T-cell (primary cell): ENCODE measurements at places on chromosomes 1 and 21. TPM values are rescaled to one million over a fixed set of nuclear protein-coding genes. Genes with fewer than 3 reads are reported as not detected.
A peak's percentile ranks its signal among the peaks of the same experiment; 100 is the strongest.

- H3K4me1 ChIP-seq = no peaks in the 10 kb centered on the region
- H3K4me3 ChIP-seq = no peak overlapping the region
- peaks cover 3% of the 10 kb centered on the region for H3K27me3 ChIP-seq
- H3K27ac ChIP-seq = no peak overlapping the region
- no peaks in the 10 kb centered on the region for H3K36me3 ChIP-seq
These were observed 3.6 kb downstream of the CACNA1S start for GRCh38 chr1:201108614-201109013.

The RGS8 gene
- total RNA-seq = not detected

DNA sequence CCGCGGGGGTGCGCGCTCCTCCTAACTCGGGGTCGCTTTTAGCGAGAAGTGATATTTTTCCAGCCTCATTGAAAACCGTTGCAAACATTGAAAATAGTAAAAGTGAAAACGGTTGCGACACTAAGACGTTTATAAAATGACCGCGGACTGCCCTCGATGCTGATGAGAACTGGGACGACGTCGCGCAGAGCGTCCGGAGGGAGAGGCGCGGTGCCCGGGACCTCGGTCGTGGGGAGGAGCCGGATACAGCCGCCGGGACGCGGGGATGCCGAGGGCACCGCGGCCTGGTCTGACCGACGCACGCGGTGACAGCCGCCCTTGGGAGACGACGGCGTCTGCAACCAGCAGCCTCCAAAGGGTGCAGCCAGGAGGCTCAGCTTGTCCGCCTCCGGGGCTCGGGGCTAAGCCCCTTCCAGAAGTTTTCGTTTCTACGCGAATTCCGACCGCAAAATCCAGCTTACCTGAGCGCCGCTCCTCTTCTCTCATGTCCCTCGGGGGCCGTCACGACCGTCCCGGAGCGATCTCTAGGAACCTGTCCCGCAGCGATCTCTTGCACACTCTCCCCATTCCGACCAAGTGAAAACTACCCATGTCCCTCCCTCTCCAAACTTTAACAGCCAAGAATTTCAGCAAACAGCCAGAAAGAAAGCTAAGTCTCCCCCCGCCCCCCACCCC is 144.4 kb upstream of the ETS2 start:
- peaks cover 21% of the 10 kb centered on the region for H3K27me3 ChIP-seq
- peak overlapping the region; percentile 28 for H3K4me3 ChIP-seq
- no peak for DNase-seq
- no peaks in the 10 kb centered on the region for H3K4me1 ChIP-seq

The RIPPLY3 gene
- total RNA-seq = not detected

The PHLDA3 gene
- 0.83 TPM for total RNA-seq

- DNase-seq = no peak
- H3K4me1 ChIP-seq = peaks cover 10% of the 10 kb centered on the region
- H3K36me3 ChIP-seq = no peaks in the 10 kb centered on the region
- no peak overlapping the region for H3K4me3 ChIP-seq
These were observed 3.0 kb downstream of the GNAT2 start for GRCh38 chr1:109616391-109616790.

DNA sequence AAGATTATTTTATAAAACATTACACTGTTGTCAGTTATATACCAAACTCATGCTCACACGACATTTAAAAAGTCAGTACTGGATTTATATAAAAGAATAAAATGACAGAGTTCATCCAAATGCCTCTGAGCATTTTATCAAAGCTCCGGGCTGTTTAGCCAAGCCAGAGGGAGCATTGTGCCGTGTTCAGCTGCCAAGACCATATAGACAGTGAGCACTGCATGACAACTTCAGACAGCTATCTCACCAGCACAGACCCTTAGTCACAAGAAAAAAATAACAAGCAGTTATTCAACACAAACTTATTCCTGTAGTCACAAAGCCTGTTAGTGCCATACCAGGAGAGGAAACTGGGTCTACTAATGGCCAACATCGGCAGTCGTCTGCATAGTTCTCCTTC is 88.0 kb upstream of the PBX1 start:
- no peaks in the 10 kb centered on the region for H3K4me1 ChIP-seq
- no peak overlapping the region for H3K27ac ChIP-seq

The CHD5 gene
- 0.12 TPM for total RNA-seq

- H3K27me3 ChIP-seq = no peaks in the 10 kb centered on the region
- no peak for DNase-seq
- no peaks in the 10 kb centered on the region for H3K36me3 ChIP-seq
- no peak overlapping the region for H3K4me3 ChIP-seq
- no peak overlapping the region for H3K27ac ChIP-seq
These were observed 125.0 kb upstream of the KCNK2 start for GRCh38 chr1:214957330-214958137.

- peaks cover 15% of the 10 kb centered on the region for H3K4me1 ChIP-seq
- H3K27me3 ChIP-seq = no peaks in the 10 kb centered on the region
- no peak overlapping the region for H3K27ac ChIP-seq
- DNase-seq = no peak
These were observed 4.3 kb downstream of the XPR1 start for GRCh38 chr1:180636138-180636537.

- no peak for DNase-seq
- no peak overlapping the region for H3K27ac ChIP-seq
- H3K4me3 ChIP-seq = no peak overlapping the region
These were observed 74.3 kb upstream of the MORC3 start for GRCh38 chr21:36245649-36246048.

- H3K27ac ChIP-seq = no peak overlapping the region
- H3K4me1 ChIP-seq = no peaks in the 10 kb centered on the region
- H3K4me3 ChIP-seq = no peak overlapping the region
- no peak for DNase-seq
These were observed 156.7 kb downstream of the NR5A2 start for GRCh38 chr1:200184196-200184595.

DNA sequence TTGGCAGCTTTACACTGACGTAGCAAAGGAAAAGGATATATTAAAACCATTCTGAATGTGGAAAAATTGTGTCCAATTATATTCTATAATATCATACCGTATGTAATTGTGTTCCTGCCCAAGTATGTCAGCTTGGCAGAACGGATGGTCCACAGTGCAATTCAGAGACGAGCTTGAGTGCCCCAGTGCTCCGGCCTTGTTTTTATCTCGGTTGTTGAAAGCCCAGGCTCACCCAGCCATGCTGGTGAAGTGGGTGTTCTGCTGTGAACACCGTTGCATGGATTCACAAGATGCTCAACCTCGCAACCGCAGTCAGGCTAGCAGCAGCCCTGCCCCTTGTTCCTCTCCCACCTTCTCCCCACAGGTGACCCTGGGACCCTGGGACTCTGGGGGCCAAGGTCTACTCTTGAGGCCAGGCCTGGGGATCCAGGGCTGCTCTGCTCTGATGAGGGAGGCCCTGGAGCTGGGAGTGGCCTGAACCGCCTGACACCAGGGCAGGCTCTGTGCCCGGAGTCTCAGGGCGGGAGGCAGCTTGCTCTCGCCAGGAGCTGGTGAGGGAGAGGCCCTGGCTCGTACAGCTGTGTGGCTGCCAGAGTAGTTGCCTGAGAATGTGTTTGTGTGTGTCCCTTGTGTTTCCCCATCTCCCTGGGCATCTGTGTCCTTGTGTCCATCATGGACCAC is 11.2 kb downstream of the PTPRF start:
- no peak overlapping the region for H3K27ac ChIP-seq
- H3K36me3 ChIP-seq = no peaks in the 10 kb centered on the region
- H3K4me3 ChIP-seq = no peak overlapping the region
- peaks cover 7% of the 10 kb centered on the region for H3K4me1 ChIP-seq
- no peak for DNase-seq

- no peak overlapping the region for H3K4me3 ChIP-seq
- H3K27ac ChIP-seq = no peak overlapping the region
- DNase-seq = no peak
- no peaks in the 10 kb centered on the region for H3K4me1 ChIP-seq
- no peaks in the 10 kb centered on the region for H3K36me3 ChIP-seq
These were observed 431.6 kb upstream of the CXADR start for GRCh38 chr21:17081193-17081592.

The TMEM51 gene
- total RNA-seq = not detected

The TFF3 gene
- total RNA-seq = 1.3 TPM

- no peak overlapping the region for H3K4me3 ChIP-seq
- no peaks in the 10 kb centered on the region for H3K4me1 ChIP-seq
- H3K27ac ChIP-seq = no peak overlapping the region
- H3K36me3 ChIP-seq = no peaks in the 10 kb centered on the region
These were observed 1126.9 kb downstream of the KCNT2 start for GRCh38 chr1:195481293-195481692.

GRCh38 chr1:205980237-205980870 is 22.8 kb downstream of the RAB7B start:
- peaks cover 19% of the 10 kb centered on the region for H3K27me3 ChIP-seq
- H3K4me1 ChIP-seq = no peaks in the 10 kb centered on the region
- H3K4me3 ChIP-seq = no peak overlapping the region
- no peak overlapping the region for H3K27ac ChIP-seq
- no peak for DNase-seq
- no peaks in the 10 kb centered on the region for H3K36me3 ChIP-seq

DNA sequence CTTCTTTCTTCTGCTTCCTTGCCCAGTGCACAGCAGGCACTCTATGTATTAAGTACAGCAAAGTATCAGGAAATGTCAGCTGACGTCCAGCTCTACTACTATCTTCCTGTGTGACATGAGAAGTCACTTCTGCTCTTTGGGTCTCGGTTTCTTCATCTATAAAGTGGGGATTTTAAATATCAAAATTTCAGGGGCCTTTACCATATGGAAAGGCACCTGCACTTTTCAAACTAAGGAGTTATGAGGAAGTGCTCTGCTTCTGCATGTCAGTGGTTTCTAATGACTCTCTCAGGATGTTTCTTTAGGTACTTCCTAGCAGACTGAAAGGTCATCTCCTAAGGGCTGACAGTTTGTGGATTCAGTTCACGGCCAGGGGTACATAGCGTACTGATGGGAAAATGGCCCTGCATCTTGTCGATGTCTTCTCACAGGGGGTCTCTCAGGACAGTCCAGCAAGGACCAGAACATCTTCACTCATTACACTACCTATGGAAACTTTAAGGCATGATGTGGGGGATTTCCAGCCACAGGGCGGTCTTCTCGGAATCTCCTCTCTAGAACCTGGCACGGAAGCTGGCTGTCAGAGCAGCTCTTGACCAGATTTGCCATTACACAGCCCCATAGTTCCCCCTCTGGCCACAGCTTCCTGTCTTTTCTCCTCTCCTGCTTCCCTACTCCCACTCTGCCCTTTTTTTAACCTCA is 42.0 kb upstream of the MTF1 start:
- no peaks in the 10 kb centered on the region for H3K4me1 ChIP-seq
- DNase-seq = no peak
- no peaks in the 10 kb centered on the region for H3K27me3 ChIP-seq
- no peaks in the 10 kb centered on the region for H3K36me3 ChIP-seq

GRCh38 chr1:64348270-64348960 is 121.5 kb upstream of the CACHD1 start:
- no peak for DNase-seq
- H3K4me3 ChIP-seq = no peak overlapping the region
- H3K27ac ChIP-seq = no peak overlapping the region
- H3K36me3 ChIP-seq = no peaks in the 10 kb centered on the region
- H3K4me1 ChIP-seq = no peaks in the 10 kb centered on the region

- no peaks in the 10 kb centered on the region for H3K4me1 ChIP-seq
- DNase-seq = no peak
- no peak overlapping the region for H3K4me3 ChIP-seq
- no peaks in the 10 kb centered on the region for H3K36me3 ChIP-seq
These were observed 62.1 kb downstream of the LRRN2 start for GRCh38 chr1:204623365-204623893.

The DNAJC28 gene
- 0.58 TPM for total RNA-seq

The LMX1A gene
- total RNA-seq = not detected

GRCh38 chr1:11671544-11672286 is 7.7 kb downstream of the FBXO6 start:
- H3K27me3 ChIP-seq = no peaks in the 10 kb centered on the region
- H3K4me1 ChIP-seq = no peaks in the 10 kb centered on the region
- no peak overlapping the region for H3K4me3 ChIP-seq
- DNase-seq = no peak

GRCh38 chr1:206769304-206769731 is 1.3 kb upstream of the IL19 start:
- no peak for DNase-seq
- no peak overlapping the region for H3K4me3 ChIP-seq
- peak overlapping the region; percentile 60 for H3K27ac ChIP-seq
- no peaks in the 10 kb centered on the region for H3K36me3 ChIP-seq
- H3K4me1 ChIP-seq = peaks cover 53% of the 10 kb centered on the region

The KRTAP19-3 gene
- not detected for total RNA-seq

- no peak overlapping the region for H3K4me3 ChIP-seq
- no peak overlapping the region for H3K27ac ChIP-seq
- H3K4me1 ChIP-seq = no peaks in the 10 kb centered on the region
- H3K36me3 ChIP-seq = no peaks in the 10 kb centered on the region
- DNase-seq = no peak
- H3K27me3 ChIP-seq = no peaks in the 10 kb centered on the region
These were observed 257.6 kb downstream of the TTLL7 start for GRCh38 chr1:83741348-83741747.

- DNase-seq = no peak
- H3K4me3 ChIP-seq = no peak overlapping the region
- no peak overlapping the region for H3K27ac ChIP-seq
- peaks cover 47% of the 10 kb centered on the region for H3K27me3 ChIP-seq
These were observed 15.2 kb downstream of the PTPRF start for GRCh38 chr1:43545695-43546387.

- H3K36me3 ChIP-seq = no peaks in the 10 kb centered on the region
- no peak for DNase-seq
- H3K27me3 ChIP-seq = no peaks in the 10 kb centered on the region
- peaks cover 5% of the 10 kb centered on the region for H3K4me1 ChIP-seq
These were observed 8.2 kb upstream of the IRF2BP2 start for GRCh38 chr1:234617986-234618736.

The TMEM81 gene
- total RNA-seq = 7.1 TPM

The LIN28A gene
- total RNA-seq = 0.95 TPM

The SLC1A7 gene
- not detected for total RNA-seq

DNA sequence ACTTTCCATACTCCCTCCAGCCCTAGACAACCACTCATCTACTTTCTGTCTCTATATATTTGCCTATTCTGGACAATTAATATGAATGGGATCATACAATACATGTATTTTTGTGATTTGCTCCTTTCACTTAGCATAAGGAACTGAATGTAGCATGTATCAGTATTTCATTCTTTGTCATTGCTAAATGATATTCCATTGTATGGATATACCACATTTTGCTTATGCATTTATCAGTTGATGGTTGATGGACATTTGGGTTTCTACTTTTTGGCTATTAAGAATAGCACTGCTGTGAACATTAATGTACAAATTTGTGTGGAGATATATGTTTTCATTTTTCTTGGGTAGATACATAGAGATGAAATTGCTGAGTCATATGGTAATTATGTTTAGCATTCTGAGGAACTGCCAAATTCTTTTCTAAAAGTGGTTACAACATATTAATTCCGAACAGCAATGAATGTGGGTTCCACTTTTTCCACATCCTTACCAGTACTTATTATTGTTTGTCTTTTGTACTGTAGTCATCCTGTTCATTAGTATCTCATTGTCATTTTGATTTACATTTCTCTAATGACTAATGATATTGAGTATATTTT is 121.0 kb downstream of the LRRC40 start:
- no peaks in the 10 kb centered on the region for H3K27me3 ChIP-seq
- H3K36me3 ChIP-seq = no peaks in the 10 kb centered on the region
- H3K4me1 ChIP-seq = no peaks in the 10 kb centered on the region
- H3K4me3 ChIP-seq = no peak overlapping the region
- DNase-seq = no peak
